ENCODE measurements at places on chromosomes 16 and 17. TPM values are rescaled to one million over a fixed set of nuclear protein-coding genes. Genes with fewer than 3 reads are reported as not detected.

- peak; percentile 66 for DNase-seq
Measured at GRCh38 chr17:42484304-42484703, 25.6 kb downstream of the ATP6V0A1 start.

- DNase-seq = no peak
Measured at GRCh38 chr16:87880117-87880696, 10.9 kb upstream of the SLC7A5 start.

DNA sequence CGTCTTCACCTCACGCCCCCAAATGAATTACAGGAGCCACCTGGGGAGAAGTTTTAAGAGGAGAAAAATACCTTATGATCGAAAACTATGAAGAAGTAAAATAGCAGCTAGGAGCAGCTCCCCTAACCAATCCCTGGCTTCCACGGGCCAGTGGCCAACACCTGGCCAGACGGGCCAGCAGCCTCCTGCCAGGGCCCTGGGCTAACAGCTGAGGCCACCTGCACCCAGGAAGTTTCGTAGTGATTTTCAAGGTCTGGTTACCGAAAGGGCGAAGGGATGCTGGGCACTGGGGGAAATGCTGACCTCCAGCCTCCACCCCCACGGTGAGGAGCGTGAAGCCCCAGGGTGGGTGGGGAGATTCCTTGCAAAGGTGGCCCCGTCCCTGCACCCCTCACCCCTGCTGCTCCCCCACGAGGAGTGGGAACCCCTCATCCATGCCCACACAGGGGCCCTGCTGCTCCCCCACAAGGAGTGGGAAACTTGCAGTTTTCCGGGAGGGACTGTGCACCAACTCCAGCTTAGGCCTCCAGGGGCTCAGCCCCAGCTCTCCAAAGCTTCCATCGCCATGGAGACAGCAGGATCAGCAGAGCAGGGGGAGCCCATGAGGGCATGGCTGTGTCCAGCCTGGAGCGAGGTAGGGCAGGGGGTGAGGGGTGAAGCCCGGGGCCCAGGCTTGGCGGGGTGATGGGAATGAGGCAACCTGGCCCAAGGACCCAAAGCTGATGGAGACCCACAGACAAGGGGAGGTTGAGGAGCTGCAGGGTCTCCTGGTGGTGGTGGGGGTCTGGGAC, 31.9 kb upstream of the ACSF3 start:
- no peak for DNase-seq

- DNase-seq = peak; percentile 81
Measured at GRCh38 chr17:29589524-29590410, at the start of gene GIT1. Gene GIT1 (minus strand): TSS chr17:29589648. CDS start chr17:29589378, 270 bp downstream.

GRCh38 chr17:79315358-79316105, 240.9 kb downstream of the ENGASE start:
- no peak for DNase-seq

The CCDC200 gene
- total RNA-seq = not detected

The TTYH2 gene
- 15.0 TPM for total RNA-seq

The TRPV2 gene
- total RNA-seq = 107 TPM

The KRTAP1-5 gene
- not detected for total RNA-seq

The ALOX12B gene
- 0.69 TPM for total RNA-seq

The TRAPPC1 gene
- 138 TPM for total RNA-seq
